ENCODE measurements at places on chromosomes 4 and X.
A peak's percentile ranks its signal among the peaks of the same experiment; 100 is the strongest.

DNA sequence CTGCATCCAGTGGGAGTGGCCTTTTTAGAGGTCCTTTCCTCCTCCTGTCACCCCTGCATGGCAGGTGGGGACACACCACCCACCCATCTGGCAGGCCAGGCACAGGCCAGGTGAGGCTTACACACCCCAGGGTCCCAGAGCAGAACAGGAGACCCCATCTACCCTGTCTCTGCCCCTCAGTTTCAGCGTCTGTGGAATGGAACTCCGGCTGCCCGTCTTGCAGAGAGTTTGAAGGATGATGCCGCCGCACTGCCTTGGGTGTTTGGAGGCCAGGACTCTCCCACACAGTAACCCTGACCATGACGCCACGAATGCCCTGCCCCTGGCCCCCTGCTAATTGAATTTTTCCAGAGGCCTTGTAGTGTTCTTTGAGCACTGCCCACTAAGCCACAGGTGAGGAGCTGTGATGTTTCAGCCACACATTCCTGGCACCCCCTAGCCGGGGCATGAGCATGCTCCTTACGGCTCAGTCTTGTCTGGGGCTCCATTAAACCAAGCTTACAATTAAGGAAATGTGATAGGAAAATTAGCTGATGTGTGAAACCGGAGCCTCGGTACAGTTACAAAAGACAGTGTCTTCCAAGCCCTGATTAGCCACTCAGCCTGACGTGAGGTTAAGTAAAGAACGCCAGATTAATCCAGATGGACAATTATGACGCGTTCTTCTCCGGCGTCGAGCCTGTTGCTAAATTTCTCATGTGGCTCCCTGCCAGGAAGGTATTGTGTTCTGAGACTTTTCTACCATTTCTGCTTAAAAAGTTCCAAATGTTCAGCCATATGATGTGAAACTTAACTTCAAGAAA lies 39.3 kb downstream of the HMX1 start:
- no peak for DNase-seq

DNA sequence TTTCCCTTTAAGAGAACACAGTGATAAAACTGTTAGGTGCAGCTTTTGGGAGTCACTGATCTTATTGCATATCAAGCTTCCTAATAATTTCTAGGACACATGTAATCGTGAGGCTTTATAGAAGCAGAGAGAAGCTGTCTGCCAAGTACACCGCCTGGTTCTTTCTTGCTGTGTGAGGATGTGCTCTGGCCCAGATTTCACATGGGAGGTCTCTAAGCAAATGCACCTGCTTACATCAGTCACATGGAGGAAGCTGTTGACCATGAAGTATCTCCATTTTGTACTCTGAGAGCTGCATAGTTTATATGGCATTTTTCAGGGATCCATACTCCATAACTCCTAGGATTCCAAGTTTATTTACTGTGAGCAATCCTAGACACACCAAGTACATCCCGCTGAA lies 37.1 kb downstream of the RGS12 start:
- DNase-seq: no peak

- DNase-seq: no peak
These were observed 154.6 kb downstream of the CCSER1 start for GRCh38 chr4:90281541-90282355.

- no peak for DNase-seq
These were observed 29.1 kb downstream of the MAOA start for GRCh38 chrX:43685221-43685620.

GRCh38 chr4:150106886-150107285 lies 28.6 kb downstream of the DCLK2 start:
- no peak for DNase-seq

- no peak for DNase-seq
These were observed 225.8 kb downstream of the FGF13 start for GRCh38 chrX:138485767-138486166.

GRCh38 chr4:151921386-151921785 lies 160.6 kb upstream of the GATB start:
- no peak for DNase-seq

- no peak for DNase-seq
These were observed 13.6 kb upstream of the GPR174 start for GRCh38 chrX:79130857-79131256.

- DNase-seq: no peak
These were observed 183.1 kb downstream of the ZNF330 start for GRCh38 chr4:141403782-141404181.

- no peak for DNase-seq
These were observed 38.0 kb downstream of the GK2 start for GRCh38 chr4:79370026-79370425.

GRCh38 chr4:32142075-32142474 lies 1421.9 kb downstream of the PCDH7 start:
- no peak for DNase-seq

- DNase-seq: no peak
These were observed 223.5 kb upstream of the IGFBP7 start for GRCh38 chr4:57333684-57334083.

DNA sequence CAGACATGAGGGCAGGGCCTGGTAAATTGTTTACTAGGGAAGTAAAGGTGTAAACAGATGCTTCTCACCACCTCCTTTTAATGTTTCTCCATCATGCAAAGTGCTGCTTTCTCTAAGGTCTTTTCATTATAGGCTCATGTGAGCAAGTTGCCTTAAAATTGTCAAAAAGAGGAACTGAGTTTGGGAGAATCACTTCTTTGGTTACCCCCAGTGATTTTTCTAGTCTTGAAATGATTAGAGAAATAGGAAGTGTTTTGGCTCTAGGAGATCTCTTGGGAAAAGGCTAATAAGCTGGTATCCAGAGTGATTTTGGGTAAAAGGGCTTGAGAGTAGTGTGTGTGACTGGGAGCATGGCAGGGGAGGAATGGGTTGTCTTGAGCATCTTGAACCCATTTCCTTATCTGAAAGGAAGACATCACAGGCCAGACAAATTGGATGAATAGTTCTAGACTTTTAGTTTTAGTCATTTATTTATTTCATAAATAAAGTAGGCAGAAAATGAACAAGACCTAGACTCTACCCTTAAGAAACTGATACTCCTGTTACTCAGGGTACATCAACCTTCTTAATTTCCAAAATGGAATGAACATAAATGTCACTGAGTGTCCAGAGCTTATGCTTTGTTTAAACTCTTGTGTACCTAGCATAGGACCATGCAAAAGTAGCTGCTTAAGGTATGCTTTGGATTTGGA lies 14.2 kb downstream of the GRPR start:
- no peak for DNase-seq

- no peak for DNase-seq
These were observed 1.8 kb downstream of the CCDC22 start for GRCh38 chrX:49237060-49237459.

DNA sequence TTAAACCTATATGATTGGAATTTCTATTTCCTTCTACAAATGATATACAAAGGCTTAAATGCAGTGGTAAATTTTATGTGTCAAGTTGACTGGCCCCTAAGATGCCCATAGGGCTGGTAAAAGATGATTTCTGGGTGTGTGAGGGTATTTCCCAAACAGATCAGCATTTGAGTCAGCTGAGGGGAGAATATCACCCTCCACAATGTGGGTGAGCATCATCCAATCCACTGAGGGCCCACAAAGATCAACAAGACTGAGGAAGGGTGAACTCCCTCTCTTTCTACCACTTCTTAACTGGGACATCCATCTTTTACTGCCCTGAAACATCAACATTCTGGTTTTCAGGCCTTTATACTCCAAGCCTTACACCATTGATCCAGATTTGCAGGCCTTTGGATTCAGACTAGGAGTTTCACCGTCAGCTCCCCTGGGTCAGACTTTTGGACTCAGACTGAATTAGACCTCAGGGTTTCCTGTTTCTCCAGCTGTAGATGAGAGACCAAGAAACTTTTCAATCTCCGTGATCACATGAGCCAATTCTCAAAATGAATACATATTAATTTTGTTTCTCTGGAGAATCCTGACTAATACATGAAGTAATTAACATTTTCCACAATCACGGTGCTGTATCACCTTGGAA lies 1020.7 kb upstream of the SLIT2 start:
- DNase-seq: no peak

GRCh38 chr4:76177709-76178108 lies 29.5 kb upstream of the NUP54 start:
- no peak for DNase-seq

GRCh38 chr4:154416190-154416547 lies 75.4 kb downstream of the DCHS2 start:
- no peak for DNase-seq

DNA sequence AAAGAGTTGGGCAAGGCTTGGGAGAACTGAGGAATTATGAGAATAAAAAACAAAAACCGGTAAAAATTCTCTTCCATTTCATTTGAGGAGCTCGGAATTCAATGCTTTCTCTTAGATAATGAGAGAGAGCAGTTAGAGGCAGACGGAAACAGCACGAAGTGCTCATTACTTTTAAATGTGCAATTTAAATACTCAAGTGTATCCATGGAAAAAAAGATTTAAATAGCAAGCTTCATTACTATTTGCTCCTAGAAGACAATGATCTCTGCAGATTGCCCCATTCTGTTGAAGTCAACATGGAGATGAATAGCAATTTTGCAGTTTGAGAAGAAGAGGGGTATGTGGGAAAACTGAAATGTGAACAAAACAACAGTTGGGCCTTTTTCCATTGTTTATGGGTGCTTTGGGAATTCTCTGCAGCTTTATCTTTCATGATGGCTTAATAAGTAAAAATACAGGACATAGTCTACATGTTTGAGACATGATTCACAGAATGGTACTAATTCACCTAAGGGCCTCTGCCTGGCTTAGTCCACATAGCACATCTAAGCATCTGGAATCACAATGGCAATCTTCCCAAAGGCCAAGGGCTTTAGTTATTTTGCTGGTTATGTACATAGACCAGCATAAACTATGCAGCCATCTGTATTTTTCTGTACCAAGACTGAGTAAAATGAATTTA lies 512.7 kb upstream of the FAT1 start:
- no peak for DNase-seq

GRCh38 chr4:93157986-93158385 lies 670.6 kb upstream of the ATOH1 start:
- no peak for DNase-seq

DNA sequence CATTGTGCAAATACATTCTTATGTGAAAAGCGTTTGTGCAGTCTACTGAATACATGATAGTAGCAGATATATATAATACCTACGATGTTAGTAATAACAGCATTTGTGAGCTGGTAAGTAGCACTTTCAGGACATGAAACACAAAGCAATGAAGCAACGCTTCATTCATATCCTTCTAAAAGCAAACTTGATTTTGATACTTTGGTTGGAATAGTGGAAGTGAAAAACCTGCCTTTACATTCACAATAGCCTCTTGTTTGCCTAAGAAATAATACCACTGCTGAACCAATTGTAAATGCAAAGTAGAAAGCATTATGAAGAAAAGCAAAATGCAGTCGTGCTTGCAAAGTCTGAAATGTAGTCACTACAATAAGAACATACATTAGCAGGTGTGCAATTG lies 926.3 kb downstream of the FSTL5 start:
- DNase-seq: no peak

DNA sequence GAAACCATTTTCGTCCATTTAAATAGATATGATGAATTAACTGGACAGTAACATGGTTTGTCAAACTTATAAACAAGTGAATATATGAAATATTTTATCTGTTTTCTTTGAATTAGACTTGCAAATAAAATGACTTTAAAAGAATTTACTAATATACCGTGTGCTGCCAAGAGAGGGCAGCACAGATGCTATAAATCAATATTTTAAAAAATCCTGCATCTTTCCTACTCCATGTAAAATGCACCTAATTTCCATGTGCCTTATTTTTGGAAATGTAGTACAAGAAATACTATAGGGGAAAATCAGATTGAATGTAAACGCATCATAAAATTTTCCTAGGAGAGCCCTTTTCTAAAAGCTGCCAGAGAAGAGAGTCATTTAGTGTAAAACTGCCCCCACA lies 62.2 kb downstream of the PRKX start:
- DNase-seq: no peak

- DNase-seq: no peak
These were observed 821 bp upstream of the TMEM128 start for GRCh38 chr4:4248885-4249203.

DNA sequence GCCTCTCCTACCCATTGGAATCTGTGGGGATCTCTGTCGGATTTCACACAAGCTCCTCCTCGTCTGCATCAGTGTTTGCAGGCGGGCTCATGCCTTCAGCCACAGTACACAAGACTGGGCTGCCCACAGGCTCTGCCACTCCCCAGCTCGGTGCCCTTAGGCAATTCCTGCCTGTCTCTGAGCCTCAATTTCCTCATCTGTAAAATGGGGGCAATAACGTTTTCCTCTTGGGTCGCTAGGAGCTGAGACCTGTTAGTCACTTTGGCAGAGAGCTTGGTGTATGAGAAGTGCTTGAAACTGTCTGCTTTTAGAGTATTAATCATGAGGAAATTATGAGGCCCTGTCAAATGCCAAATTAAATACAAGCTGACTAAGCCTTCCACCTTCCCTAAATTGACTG lies 27.6 kb upstream of the MSX1 start:
- DNase-seq: no peak

DNA sequence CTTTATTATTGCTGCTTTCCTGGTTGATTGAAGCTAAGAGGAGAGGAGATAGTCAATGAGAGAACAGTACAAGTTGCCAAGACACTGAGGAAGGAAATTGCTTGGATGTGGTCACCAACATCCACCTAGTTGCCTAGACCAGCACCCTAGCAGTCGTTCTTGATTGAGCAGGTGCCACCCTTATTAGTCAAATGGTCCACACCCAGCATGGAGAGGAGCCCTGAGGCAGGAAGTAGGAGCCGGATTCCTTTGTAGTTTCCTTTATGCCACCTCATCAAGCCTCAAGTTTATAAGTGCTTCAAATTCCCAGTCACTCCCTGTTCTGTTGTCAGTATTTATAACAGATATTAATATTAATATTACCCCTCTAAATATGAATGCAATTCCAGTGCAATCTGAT lies 19.1 kb downstream of the PAGE2 start:
- no peak for DNase-seq

- DNase-seq: no peak
These were observed 9.3 kb downstream of the PAPSS1 start for GRCh38 chr4:107710493-107711459.

GRCh38 chr4:139728840-139729239 lies 63.2 kb downstream of the MGST2 start:
- peak; percentile 49 for DNase-seq

- DNase-seq: no peak
These were observed 122.5 kb downstream of the SPATA18 start for GRCh38 chr4:52173470-52174045.

GRCh38 chrX:97446298-97446882 lies 562.7 kb downstream of the RPA4 start:
- DNase-seq: no peak

- DNase-seq: no peak
These were observed 508.7 kb downstream of the ZNF674 start for GRCh38 chrX:46036508-46036907.

DNA sequence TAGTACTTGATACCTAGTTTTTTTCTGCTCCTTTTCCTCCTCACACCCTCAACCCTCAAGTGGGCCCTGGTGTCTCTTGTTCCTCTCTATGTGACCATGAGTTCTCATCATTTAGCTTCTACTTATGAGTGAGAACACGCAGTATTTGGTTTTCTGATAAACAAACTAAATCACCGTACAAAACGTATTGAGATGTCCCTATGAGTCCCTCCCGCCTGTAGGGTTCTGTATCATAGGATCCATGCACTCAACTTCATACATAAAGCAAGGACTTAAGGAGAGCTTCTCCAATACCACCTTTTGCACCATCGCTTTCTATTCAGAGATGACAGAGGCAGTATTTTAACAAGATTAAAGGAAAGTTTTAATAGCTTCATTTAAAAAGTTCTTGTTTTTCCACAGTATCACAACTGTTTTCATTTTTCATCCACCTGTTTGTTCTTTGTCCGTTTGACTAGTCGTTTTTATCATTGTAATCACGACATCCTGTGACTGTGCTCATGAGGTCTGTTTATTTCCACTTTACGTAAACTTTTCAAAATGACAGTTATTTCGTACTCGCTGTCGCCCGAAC lies 457 bp upstream of the RAB9A start:
- DNase-seq: no peak

All from NCI-H2081 treated with DMSO at 0.1 percent for 48 hours (cell line).